Osteocyte (in vitro differentiated cells): ENCODE measurements at places on chromosomes 7 and 10.

GRCh38 chr10:24007359-24007758 lies 201.6 kb upstream of the KIAA1217 start:
- H3K36me3 ChIP-seq, result no peaks in the 10 kb centered on the region
- H3K27me3 ChIP-seq, result no peaks in the 10 kb centered on the region
- no peak for DNase-seq
- H3K27ac ChIP-seq, result no peak overlapping the region
- no peaks in the 10 kb centered on the region for H3K4me1 ChIP-seq
- no peak overlapping the region for H3K4me3 ChIP-seq

DNA sequence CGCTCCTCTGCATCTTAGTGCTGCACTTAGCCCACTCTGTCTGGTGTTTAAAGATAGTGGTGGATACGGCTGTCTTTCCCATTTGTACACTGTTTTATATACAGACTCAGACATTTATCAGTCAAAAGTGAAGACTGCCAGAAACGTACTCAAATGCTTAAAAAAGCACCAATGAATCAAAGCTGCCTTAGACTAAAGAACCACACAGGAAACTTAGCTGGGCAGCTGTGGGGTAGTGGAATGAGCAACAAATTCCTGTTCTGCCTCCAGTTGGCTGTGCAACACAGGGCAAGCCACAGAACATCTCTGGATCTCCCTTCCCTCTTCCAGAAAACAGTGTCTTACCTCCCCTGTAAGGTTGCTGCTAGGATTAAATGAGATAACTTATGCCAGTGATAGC lies 76.0 kb downstream of the ATXN7L1 start:
- no peak overlapping the region for H3K27ac ChIP-seq
- no peaks in the 10 kb centered on the region for H3K27me3 ChIP-seq
- peaks cover 8% of the 10 kb centered on the region for H3K4me1 ChIP-seq
- peaks cover 2% of the 10 kb centered on the region for H3K36me3 ChIP-seq
- no peak for DNase-seq

- no peaks in the 10 kb centered on the region for H3K27me3 ChIP-seq
- H3K4me1 ChIP-seq, result no peaks in the 10 kb centered on the region
- no peak overlapping the region for H3K27ac ChIP-seq
- no peak overlapping the region for H3K4me3 ChIP-seq
- H3K36me3 ChIP-seq, result no peaks in the 10 kb centered on the region
These were observed 133.1 kb downstream of the IQUB start for GRCh38 chr7:123401295-123401694.

DNA sequence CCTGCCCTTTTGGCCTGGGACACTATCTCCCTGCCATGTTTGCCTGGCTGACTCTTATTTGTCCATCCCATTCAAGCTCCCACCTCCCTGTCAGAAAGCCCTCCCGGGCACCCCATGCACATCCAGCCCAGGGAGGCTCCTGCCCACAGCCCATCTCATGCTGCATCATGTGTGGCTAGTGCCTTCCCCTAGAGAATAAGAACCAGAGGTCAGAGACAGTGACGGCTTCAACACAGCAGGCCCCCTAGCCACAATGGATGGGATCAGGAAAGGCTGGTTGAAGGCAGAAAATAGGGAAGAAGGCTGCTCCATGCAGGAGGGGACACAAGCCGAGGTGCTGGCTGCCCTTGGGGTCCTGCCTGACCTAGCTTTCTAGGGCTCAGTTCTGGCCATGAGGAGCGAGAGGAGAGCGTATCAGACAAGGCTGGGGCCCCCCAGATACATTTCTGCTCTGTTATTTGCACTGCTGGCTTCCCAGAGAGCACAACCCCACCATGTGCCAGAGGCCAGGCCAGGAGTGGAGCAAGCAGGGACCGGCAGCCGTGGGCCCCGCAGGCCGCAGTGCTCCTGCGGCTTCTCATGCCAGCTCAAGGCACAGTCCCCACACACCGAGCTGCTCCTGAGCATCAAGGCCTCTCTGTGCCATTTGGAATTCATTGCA lies 161.1 kb upstream of the ZMIZ1 start:
- H3K27me3 ChIP-seq, result peaks cover 6% of the 10 kb centered on the region
- H3K27ac ChIP-seq, result no peak overlapping the region
- H3K4me3 ChIP-seq, result no peak overlapping the region
- DNase-seq, result no peak
- H3K4me1 ChIP-seq, result peaks cover 16% of the 10 kb centered on the region

GRCh38 chr7:29538389-29538788 lies 25.2 kb upstream of the PRR15 start:
- peaks cover 43% of the 10 kb centered on the region for H3K27me3 ChIP-seq
- peak overlapping the region; percentile 35 for H3K27ac ChIP-seq
- no peak for DNase-seq
- H3K4me3 ChIP-seq, result no peak overlapping the region
- peaks cover 8% of the 10 kb centered on the region for H3K36me3 ChIP-seq
